Stromal cell of bone marrow (primary cell): ENCODE measurements at places on chromosomes 2 and 18.

GRCh38 chr2:26435106-26435505 lies 33.4 kb downstream of the DRC1 start:
- no peak for DNase-seq

DNA sequence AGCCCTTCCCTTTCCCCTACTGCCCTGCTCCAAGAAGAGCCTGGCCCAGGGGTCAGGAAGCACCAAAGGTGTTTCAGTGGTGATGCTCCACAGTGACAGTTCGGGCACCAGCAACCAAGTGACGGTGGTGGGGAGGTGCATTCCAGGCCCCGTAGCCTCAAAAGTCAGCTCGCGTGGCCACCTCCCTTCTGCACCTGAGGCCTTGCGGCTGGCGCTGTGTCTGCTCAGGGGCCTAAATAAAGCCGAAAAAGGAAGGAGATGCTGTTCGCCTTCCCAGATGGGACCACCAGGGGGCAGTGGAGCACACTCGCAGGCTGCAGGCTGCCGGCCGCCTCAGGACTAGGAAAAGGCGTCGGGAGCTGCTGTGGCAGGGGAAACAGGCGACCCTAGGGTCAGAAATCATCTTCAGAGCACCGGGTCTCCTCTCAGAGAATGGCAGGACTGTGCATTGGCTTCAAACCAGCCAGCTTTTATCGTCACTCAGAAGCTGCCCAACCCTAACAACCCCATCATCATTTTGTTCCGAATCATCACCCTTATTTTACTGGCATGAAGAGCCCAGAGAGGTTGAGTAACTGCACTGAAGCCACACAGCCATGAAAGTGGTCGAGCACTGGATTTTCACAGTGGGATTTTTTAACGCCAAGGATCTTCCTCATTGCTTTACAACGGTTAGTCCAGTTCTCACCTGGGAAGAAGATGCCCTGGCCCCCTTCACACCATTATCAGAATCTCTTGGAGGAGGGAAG lies 213.0 kb upstream of the CELF4 start:
- DNase-seq: no peak

DNA sequence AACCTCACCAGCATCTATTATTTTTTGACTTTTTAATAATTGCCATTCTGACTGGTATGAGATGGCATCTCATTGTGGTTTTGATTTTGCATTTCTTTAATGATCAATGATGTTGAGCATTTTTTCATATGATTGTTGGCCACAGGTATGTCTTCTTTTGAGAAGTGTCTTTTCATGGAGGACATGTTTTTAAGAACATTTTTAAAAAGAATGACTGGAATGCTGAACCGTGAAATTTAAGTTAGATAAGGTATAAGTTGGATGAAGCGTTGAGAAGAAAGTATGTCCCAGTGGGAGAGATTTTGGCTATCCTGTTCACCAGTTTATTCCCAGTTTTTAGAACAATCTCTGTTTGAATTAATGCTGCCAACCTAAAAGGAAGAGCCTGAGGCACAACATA lies 365.9 kb downstream of the CELF4 start:
- no peak for DNase-seq

- DNase-seq: peak; percentile 19
Observed at GRCh38 chr2:144014103-144014502, 505.8 kb downstream of the ZEB2 start.

- DNase-seq: peak; percentile 93
Observed at GRCh38 chr2:101887328-101887727, 104.4 kb upstream of the IL1R2 start.

DNA sequence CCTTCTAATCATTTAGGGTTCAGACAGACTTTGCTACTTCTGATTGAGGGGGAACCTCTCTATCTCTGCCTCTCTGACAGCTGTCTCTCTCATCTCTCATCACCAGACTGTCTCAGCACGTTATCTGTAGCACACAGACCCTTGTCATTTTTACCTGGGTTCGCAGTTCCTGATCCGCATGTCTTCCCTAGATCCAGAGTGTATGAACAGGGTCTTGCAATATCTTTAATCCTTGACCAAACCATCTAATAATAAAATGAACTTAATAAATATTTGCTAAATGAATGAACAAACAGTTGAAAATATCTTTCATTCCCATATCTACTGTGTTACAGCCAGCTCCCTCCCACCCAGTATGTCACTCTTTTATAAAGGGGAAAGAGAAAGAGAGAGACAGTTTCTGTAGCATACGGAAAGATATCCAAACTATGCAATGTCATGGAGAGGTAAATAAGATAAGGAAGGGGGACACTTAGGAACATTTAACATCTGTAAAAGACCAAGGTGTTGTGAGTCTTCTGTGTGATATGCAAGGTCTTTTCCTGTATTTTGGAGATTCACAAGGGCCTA lies 507.6 kb downstream of the SUCLG1 start:
- DNase-seq: no peak

DNA sequence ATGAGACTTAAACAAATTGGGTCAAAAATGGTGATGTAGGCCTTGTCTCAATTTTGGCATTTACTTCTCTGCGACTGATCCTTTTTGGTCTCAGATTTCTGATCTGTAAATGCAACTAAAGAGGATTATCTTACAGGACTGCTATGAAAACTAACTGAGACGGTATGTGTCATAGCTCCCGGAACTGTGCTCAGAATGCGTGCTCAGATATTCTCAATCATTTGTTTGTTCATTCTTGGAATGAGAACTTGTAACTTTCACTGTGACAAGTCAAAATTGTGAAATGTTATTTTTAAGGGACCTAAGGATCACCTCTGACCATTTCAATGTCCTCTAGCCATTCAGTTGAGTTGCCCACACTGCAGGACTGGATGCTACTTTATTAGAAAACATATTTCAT lies 498.2 kb upstream of the PIK3C3 start:
- DNase-seq: no peak

DNA sequence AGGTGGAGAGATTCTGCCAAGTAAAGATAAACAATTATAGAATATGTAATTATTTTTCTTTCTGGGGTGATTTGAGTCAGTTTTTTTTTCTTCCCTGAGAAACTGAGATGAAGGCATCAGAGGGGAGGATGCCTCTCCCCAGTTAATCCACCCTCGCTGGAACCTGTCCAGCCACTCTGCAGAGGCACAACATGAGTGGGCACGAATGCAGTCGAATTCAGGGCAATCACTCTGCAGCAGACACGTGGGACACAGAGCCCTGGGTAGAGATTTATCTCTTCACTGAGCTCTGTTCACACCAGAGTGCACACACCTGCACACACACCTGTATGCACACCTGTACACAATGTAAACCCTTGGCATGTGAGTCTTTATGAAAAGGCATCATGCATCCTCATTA lies 154.2 kb downstream of the DCDC2C start:
- no peak for DNase-seq

DNA sequence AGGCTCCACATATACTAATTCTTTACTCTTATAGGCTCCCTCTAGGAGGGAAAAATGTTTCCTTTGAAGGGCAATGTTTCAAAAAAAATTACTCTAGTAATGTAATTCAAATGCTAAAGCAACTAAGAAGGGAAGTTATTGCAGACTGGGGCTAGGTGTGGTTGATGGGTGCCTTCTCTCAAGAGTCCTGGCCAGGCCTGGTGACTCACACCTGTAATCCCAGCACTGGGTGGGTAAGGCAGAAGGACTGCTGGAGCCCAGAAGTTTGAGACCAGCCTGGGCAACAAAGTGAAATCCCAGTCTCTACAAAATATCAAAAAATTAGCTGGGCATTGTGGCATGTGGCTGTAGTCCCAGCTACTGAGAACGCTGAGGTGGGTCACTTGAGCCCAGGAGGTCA lies 31.2 kb upstream of the CDKL4 start:
- no peak for DNase-seq

GRCh38 chr18:24386681-24387080 lies 10.9 kb downstream of the OSBPL1A start:
- DNase-seq: no peak

GRCh38 chr2:144496092-144496976 lies 23.6 kb downstream of the ZEB2 start:
- no peak for DNase-seq

- no peak for DNase-seq
Observed at GRCh38 chr2:136767030-136767429, 1.7 kb downstream of the THSD7B start.
